Amniotic stem cell (primary cell): ENCODE measurements at places on chromosomes 4 and X.

GRCh38 chr4:147780137-147780777 is 48.4 kb downstream of the ARHGAP10 start:
- DNase-seq, result no peak

GRCh38 chr4:23890369-23891063 is 669 bp upstream of the PPARGC1A start:
- no peak for DNase-seq

GRCh38 chr4:4496592-4497372 is 45.1 kb downstream of the STX18 start:
- no peak for DNase-seq

DNA sequence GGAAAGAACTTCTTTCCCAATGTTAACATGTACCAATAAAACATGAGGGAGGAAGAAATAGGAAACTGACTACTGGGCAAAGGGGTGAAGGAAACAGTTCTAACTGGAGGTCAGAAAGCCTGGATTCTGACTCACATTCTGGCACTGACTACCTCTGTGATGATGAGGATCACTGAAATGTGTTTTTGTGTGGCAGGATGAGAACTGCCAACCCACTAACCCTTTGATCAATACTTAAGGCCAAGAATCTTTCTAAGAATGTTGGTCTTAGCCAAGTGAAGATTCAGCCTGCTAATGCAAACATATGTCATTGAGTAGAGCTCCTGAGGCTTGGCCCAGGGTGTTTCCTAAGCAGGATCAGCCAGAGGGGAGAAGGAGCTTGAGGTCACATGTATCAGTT is 4.6 kb downstream of the ALAS2 start:
- no peak for DNase-seq

- DNase-seq, result no peak
Measured at GRCh38 chr4:146511381-146511780, 10.4 kb downstream of the SLC10A7 start.
